ENCODE measurements at places on chromosomes 7 and 10.

- no peak for DNase-seq
Observed at GRCh38 chr10:29751240-29751639, 116.5 kb upstream of the SVIL start.

DNA sequence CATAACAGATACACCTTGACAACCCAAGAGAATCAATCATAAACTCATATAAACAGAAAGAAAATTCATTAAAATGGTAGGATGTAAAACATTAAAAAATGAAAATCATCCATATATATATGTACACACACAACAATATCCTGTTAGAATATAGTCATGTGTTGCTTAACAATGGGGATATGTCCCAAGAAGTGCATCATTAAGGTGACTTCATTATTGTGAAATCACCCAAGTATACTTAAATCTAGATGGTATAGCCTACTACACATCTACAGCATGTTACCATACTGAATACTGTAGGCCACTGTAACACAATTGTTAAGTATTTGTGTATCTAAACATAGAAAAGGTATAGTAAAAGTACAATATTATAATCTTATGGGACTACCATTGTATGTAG is 115.8 kb upstream of the TMEM168 start:
- no peak for DNase-seq

DNA sequence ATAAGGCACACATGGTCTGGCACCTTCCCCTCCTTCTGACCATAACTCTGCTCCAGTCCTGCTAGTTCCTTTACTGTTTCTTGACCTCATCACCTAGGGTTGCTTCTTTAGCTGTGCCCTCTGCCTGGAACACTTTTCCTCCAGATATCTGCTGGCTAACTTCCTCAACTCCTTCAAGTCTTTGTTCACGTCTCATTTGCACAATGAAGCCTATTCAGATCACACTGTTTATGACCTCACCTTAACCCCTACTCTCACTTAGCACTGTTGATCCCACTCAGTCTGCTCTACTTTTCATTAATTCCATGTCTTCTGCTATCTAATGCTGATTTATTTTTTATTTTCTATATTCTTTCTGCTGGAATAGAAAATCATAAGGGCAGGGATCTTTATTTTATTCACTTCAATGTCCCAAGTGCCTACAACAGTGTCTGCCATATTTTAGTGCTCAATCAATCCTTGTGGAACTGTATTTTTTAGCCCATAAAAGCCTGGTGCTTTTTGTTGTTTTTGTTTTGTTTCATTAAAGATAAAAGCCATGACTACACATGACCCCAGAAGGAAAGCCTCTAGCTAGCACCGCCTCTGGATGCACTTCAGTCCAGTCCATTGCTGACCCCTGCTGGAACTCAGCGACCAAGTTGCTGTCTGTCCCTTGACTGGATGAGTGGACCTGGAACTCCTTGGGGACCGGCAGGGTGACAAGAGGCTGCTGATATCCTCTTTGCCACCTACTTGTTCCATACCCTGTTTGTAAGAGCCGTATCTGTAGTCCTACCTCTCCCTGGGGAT is 12.3 kb downstream of the KLF14 start:
- DNase-seq, result peak; percentile 19

GRCh38 chr10:128861018-128861901 is 605.8 kb upstream of the MGMT start:
- DNase-seq, result no peak

DNA sequence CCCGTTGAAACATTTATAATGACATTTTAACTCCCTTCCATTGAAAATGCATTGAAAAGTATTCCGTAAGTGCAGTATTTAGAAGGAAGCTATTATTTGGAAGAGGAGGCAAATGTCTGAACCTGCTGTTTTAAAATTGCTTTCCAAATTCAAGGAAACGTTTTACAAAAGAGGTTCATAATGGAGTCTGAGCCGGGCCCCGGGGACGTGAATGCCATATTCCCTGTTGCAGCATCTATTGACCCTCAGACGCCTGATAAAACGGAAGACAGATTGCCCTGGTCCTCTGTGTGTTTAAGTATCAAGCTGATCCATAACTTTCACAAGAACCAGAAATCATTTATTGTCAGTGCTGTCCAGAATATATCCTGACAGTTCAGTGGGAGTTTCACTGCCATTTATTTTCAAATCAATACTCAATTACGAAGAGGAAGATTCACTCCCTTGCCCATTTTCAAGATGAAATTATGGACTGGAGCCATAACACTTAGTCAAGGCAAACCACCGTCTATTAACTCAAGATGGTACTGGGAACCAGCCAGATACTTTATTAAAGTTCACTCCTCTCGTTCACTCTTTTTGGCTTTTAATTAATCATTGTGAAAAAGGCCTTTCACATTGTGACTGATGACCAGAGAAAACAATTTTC is 435.7 kb upstream of the PFKP start:
- no peak for DNase-seq

DNA sequence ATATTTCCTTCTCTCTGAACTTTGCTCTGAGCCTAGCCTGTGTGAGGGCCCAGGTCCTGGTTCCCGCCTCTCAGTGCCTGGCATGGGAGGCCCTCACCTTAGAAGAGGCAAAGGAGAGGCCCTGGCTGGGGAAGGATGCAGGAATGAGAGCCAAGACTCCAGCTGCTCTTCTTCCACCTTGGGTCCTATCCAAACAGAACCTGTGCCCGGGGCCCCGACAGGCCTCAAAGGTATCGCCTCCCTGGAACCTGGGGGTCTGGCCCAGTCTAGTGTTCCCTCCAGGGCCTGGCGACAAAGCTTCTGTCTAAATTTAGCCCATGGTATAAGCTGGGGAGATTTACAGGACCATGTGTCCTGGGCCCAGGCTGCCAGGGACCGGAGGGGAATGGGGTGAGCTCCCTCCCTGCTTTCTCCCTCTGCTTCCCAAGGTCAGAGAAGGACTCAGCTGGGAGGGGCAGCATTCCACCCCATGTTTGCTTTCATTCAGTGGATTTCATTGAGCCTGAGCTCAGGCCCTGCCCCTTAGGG is 12.0 kb upstream of the CRHR2 start:
- no peak for DNase-seq

DNA sequence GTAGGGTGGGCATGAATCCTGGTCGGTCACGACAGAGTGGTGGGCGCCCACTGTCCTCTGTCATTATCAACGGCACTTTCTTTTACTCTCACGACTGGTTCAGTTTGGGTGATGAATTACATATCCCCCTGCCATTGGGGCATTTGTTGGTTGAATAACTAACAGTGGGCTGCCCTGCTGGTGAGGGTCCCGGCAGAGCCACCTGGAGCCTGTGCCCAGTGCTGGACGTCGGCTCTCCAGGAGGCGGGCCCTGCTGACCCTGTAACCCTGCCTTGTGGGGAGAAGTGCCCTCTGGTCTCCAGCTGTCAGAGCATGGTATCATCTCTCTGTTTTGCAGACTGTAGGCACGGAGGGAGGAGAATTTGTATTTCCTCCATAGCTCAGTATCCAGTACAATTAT is 199.1 kb downstream of the GLRX3 start:
- DNase-seq, result no peak

GRCh38 chr10:64659311-64659710 is 1138.1 kb downstream of the REEP3 start:
- no peak for DNase-seq

- DNase-seq, result no peak
Observed at GRCh38 chr10:110324805-110325280, 20.1 kb upstream of the SMNDC1 start.

GRCh38 chr7:48708635-48709034 is 215.7 kb upstream of the CDC14C start:
- no peak for DNase-seq

GRCh38 chr10:80517416-80518142 is 20.1 kb upstream of the SH2D4B start:
- no peak for DNase-seq

DNA sequence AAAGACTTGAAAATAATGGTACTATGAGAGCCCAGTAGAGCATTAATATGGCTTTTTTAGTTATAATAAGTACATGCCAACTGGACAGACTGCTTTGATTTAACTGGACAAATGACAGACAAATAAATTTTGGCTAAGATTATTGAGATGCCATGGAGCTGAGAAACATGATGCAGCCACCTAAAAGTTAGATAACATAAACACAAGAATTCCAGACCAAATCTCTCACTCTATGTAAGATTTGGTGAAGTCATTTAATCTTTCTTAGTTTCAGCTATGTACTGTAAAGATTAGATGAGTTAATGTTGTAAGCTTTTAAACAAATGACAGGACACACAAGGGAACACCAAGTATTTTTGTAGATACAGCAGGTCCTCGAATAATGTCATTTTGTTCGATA is 118.2 kb downstream of the CACNA2D1 start:
- DNase-seq, result no peak

DNA sequence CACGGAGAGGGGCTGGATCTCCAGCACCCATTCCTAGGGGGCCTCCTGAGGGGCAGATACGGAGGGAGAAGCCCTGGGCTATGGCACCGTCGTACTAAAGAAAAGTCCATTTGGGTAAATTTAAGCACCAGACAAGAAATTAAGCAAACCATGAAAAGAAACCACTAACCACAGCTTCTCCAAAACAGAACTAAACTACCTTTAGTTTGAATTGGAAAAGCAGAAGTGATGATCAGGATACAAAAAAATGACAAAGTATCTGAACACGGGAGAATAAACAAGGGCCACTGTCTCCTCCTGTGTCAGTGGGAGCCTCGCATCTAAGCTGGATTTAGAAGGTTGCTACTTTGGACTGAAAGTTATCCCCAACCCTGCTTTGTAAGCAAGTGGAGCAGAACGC is 69.1 kb downstream of the DIP2C start:
- DNase-seq, result no peak

- DNase-seq, result no peak
Observed at GRCh38 chr7:68074242-68074641, 1077.6 kb downstream of the TYW1 start.

DNA sequence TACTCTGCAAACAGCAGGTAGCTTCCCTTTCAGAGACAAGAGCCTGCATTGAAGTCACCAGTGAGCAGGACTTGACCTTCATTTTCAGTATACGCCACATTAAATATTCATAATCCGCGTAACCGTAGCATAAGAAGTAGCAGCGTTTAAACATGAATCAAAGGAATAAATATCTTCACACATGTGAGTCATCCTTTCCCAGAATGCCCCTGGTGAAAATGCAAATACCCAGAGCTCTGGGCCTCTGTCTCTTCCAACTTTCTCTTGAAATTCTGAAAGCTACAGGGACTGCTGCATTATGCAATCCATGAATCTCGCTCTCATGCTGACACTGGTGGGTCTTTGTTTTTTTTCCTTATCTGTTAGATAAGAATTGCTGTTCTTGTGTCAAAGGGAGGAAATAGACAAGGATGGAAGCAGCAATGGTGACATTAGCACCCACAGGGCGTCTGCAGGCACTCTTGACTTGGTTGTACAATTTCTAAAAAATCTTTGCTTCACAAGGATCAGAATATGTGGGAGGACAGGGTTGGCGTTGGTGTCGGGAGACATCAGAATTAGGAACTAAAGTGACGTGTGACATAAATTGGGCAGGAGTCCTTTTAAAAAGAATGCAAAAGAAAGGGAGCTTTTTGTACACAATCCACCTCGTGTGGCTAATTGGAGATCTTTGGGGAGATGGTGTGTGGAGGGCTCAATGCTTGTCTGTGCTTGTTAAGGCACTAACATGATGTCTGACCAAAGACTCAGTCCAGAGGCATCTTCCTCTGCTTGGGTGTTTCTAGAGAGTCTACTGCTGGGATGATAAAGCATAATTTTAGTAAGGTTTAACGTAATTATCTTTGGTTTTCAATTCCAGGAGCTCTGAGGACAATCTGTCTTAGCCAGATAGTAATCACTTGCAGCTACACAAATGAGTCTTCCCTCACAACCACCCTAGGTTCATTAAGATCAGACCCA is 390.3 kb downstream of the KCNMA1 start:
- no peak for DNase-seq

DNA sequence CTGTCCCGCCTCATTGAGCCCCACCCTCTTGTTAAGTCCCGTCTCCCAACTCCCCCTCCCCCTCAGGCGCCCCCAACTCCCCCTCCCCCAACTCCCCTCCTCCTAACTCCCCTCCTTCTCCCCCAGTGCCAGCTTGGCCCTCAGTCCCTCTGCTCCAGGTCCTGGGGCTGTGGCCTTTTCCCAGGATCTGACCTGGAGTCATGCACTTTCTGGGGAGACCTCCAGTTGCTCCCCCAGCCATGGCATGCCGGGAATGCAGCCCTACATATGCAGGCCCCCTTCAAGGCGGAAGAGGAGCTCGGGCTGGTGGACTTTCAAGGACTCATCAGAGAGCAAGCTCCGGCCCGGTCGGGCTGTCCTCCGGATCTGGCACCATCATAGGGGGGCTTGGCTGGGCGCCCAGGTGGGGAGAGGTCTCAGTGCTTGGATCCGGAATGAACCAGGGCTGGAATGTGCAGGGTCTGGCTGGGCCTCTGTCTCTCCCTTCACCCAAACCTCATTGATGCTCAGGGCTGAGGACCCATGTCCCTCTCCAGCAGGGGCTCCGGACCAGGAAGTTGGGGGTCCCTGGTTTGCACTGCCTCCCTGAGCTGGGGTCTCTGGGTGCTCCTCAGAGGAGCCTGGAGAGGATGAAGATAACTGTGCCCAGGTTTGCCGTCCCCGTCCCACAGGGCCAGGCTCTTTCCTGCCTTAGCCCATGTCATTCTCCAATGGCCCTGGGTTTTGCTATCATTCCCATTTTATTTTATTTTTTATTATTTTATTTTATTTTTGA is 41.1 kb downstream of the TMEM270 start:
- no peak for DNase-seq

- no peak for DNase-seq
Observed at GRCh38 chr7:142957723-142958122, 4.4 kb downstream of the KEL start.

GRCh38 chr7:93530701-93531100 is 43.8 kb downstream of the CALCR start:
- DNase-seq, result no peak

DNA sequence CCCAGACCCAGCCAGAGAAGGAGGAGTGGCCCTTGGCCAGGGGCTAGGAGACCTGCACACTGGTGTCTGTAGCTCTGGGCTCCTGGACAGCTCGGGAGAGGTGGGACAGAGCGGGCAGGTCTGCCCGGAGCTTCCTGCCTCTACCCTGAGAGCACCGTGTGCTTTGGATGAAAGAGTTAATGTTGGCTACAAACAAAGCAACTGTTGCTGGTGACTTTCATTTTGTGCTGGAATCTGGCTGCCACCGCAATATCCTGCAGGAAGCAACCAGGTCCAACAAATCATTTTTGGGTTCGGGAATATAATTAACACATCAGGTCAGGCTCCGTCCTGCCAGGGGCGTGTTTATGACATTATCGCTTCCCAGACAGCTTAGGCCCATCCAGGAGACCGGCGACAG is 441.8 kb upstream of the MKI67 start:
- no peak for DNase-seq

- DNase-seq, result no peak
Observed at GRCh38 chr10:78964952-78965633, 103.7 kb upstream of the ZMIZ1 start.

- no peak for DNase-seq
Observed at GRCh38 chr10:32077896-32078485, 21.8 kb upstream of the KIF5B start.

GRCh38 chr10:112313234-112313633 is 30.0 kb downstream of the TECTB start:
- no peak for DNase-seq

- no peak for DNase-seq
Observed at GRCh38 chr7:135914346-135914745, 62.8 kb downstream of the MTPN start.

- no peak for DNase-seq
Observed at GRCh38 chr10:84921701-84922100, 593.3 kb downstream of the CCSER2 start.
